ENCODE measurements at places on chromosomes 3 and 15. TPM values are rescaled to one million over a fixed set of nuclear protein-coding genes. Genes with fewer than 3 reads are reported as not detected.
A peak's percentile ranks its signal among the peaks of the same experiment; 100 is the strongest.

DNA sequence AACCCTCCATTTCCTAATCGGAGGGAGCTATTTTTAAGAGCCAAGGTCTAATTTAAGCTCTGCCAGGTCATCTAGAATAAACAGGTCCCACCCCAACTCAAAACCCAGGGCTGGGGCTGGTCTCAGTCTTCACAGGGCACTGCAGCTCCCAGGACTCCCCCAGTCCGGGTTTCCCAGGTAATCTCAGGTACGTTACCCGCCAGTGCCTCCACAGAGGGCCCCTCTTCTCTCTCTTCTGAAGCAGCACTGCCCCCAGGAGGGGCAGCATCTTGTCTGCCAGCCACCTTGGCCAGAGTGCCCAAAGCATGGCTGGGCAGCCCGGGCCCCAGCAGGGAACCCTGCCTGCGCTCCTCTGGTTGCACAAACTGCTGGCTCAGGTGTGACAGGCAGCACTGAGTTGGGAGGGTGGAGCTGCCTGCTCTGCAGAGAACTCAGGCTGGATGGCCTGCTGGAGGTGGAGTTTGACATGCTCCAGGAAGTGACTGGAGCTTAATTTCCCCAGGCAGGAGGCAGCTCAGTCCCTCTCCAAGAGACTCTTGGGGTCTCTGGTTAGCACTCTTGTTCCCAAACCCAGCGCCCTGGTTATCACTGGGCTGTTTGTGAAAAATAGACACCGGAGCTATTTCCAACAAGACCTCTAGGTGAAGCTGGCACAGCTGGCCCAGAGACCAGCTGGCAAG is at the start of gene PLA2G4F:
TSS of gene PLA2G4F (minus strand) at position 394 of the 680 bp plus-strand sequence. CDS start at position 307, 87 bp downstream.
- H3K27ac ChIP-seq, result no peak within 1 kb of the TSS
- H3K27me3 ChIP-seq, result no peaks in the 10 kb centered on the region
- H3K36me3 ChIP-seq, result peaks cover 26% of the 10 kb centered on the region
- DNase-seq, result peak; percentile 16

UBA3 gene
- total RNA-seq, result 62.9 TPM

DPPA2 gene
- total RNA-seq, result not detected

DAZL gene
- total RNA-seq, result not detected

- peaks cover 6% of the 10 kb centered on the region for H3K36me3 ChIP-seq
- H3K27ac ChIP-seq, result no peak overlapping the region
- H3K27me3 ChIP-seq, result no peaks in the 10 kb centered on the region
- no peak overlapping the region for H3K4me3 ChIP-seq
- no peaks in the 10 kb centered on the region for H3K4me1 ChIP-seq
- no peak for DNase-seq
Measured at GRCh38 chr3:11381563-11381962, 109.4 kb downstream of the ATG7 start.

CHRNA7 gene
- total RNA-seq, result not detected

DNA sequence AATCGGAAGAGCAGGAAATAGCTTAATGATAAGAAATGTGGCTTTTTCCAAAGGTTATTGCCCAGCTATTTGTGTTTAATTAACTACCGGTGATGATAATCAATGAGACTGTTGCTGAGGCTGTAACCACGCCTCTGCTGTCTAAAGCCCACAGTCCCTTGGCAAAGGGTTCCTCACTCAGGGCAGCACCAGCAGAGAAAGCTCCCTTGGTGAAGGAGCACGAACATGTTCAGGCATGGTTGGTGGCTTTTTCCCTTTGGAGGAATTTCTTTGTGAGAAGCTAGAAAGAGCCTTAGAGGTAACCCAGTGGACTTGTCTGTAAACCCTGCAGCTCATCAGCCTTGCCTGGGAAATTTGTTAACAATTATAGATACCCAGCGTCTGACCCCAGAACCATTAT is 7.5 kb upstream of the ST6GAL1 start:
- H3K27me3 ChIP-seq, result no peaks in the 10 kb centered on the region
- H3K4me3 ChIP-seq, result no peak overlapping the region
- no peak overlapping the region for H3K27ac ChIP-seq
- H3K4me1 ChIP-seq, result no peaks in the 10 kb centered on the region

DNAH1 gene
- 59.8 TPM for total RNA-seq

GRCh38 chr3:52023860-52024764 is 28.4 kb upstream of the RPL29 start:
- H3K36me3 ChIP-seq, result no peaks in the 10 kb centered on the region
- no peak overlapping the region for H3K27ac ChIP-seq
- H3K27me3 ChIP-seq, result no peaks in the 10 kb centered on the region

DNA sequence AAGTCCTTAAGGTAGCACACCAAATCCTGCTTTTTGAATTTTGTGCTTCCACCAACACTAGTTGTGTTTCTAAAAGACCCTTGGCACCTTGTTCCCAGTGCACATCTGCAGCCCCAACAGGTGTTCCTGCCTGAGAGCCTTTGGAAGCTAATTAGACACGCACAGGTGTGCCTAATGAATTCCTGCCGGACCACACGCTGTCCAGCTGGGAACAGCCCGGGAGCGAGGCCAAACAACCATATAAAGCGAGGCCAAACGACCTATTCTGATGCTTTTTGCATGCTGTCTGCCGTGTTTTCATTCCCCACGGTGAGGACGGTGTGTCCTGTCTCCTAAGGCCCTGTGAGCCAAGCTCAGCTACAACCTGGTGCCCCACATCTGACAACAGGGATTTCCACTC is 99.5 kb downstream of the ATG7 start:
- H3K36me3 ChIP-seq, result peaks cover 29% of the 10 kb centered on the region
- no peak overlapping the region for H3K4me3 ChIP-seq
- no peak for DNase-seq

PAK6 gene
- not detected for total RNA-seq

GRCh38 chr3:160968761-160969160 is 136.4 kb downstream of the B3GALNT1 start:
- no peaks in the 10 kb centered on the region for H3K36me3 ChIP-seq
- H3K27ac ChIP-seq, result no peak overlapping the region
- no peaks in the 10 kb centered on the region for H3K27me3 ChIP-seq
- no peak overlapping the region for H3K4me3 ChIP-seq

- DNase-seq, result no peak
- H3K27ac ChIP-seq, result no peak overlapping the region
- no peaks in the 10 kb centered on the region for H3K4me1 ChIP-seq
- no peaks in the 10 kb centered on the region for H3K36me3 ChIP-seq
- H3K4me3 ChIP-seq, result no peak overlapping the region
- H3K27me3 ChIP-seq, result no peaks in the 10 kb centered on the region
Measured at GRCh38 chr15:77356305-77356704, 63.6 kb downstream of the PEAK1 start.

DNA sequence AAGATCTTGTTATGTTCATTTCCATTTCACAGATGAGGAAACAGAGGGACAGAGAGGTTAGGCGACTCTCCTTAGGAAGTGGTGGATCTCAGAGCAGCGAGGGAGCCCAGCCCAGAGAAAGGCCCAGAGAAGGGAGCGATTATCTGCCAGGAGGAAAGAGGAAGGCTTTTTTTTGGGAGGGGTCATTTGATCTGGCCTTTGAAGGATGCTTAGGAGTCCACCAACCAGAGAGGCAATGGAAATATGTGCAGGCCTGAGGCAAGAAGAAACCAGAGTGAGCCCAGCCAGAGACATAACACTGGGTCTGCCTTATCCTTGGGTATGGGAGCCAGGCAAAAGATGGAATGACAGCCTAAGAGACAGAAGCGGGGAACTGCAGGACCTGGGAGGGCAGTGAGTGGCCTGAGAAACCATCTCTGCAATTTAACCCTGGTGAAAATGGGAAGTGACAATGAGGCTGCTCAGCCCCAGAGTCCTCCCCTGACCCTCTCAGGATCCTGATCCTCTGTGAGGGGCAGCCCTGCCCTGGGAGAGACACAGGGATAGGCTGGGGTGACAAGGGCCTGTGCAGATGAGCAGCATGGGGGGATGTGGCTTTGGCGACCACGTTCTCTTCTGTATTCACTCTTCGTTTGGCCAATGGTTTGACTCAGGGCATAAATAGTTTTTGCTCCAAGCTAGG is 163.2 kb downstream of the WNT7A start:
- H3K27ac ChIP-seq, result no peak overlapping the region
- DNase-seq, result no peak
- H3K4me3 ChIP-seq, result no peak overlapping the region
- H3K27me3 ChIP-seq, result no peaks in the 10 kb centered on the region
- H3K4me1 ChIP-seq, result no peaks in the 10 kb centered on the region
- H3K36me3 ChIP-seq, result no peaks in the 10 kb centered on the region

GRCh38 chr15:84983294-84983693 is 1.6 kb downstream of the PDE8A start:
- H3K27me3 ChIP-seq, result no peaks in the 10 kb centered on the region
- peak overlapping the region; percentile 87 for H3K4me3 ChIP-seq
- peaks cover 46% of the 10 kb centered on the region for H3K4me1 ChIP-seq
- H3K27ac ChIP-seq, result peak overlapping the region; percentile 96
- DNase-seq, result no peak

- no peaks in the 10 kb centered on the region for H3K36me3 ChIP-seq
- no peaks in the 10 kb centered on the region for H3K4me1 ChIP-seq
- peaks cover 12% of the 10 kb centered on the region for H3K27me3 ChIP-seq
Measured at GRCh38 chr15:57866149-57866736, 159.7 kb downstream of the POLR2M start.

- H3K4me3 ChIP-seq, result no peak overlapping the region
- DNase-seq, result no peak
- no peaks in the 10 kb centered on the region for H3K27me3 ChIP-seq
- H3K36me3 ChIP-seq, result no peaks in the 10 kb centered on the region
Measured at GRCh38 chr3:146739203-146739671, 134.1 kb upstream of the PLSCR5 start.

- no peaks in the 10 kb centered on the region for H3K27me3 ChIP-seq
- H3K4me1 ChIP-seq, result no peaks in the 10 kb centered on the region
- DNase-seq, result no peak
- H3K4me3 ChIP-seq, result no peak overlapping the region
- H3K36me3 ChIP-seq, result no peaks in the 10 kb centered on the region
- no peak overlapping the region for H3K27ac ChIP-seq
Measured at GRCh38 chr3:100988080-100988479, 5.1 kb downstream of the ABI3BP start.

PTH1R gene
- total RNA-seq, result not detected

- H3K36me3 ChIP-seq, result no peaks in the 10 kb centered on the region
- H3K4me1 ChIP-seq, result peaks cover 10% of the 10 kb centered on the region
- H3K4me3 ChIP-seq, result no peak overlapping the region
- no peak for DNase-seq
- H3K27ac ChIP-seq, result no peak overlapping the region
Measured at GRCh38 chr15:41869770-41870688, 23.8 kb downstream of the SPTBN5 start.

DNA sequence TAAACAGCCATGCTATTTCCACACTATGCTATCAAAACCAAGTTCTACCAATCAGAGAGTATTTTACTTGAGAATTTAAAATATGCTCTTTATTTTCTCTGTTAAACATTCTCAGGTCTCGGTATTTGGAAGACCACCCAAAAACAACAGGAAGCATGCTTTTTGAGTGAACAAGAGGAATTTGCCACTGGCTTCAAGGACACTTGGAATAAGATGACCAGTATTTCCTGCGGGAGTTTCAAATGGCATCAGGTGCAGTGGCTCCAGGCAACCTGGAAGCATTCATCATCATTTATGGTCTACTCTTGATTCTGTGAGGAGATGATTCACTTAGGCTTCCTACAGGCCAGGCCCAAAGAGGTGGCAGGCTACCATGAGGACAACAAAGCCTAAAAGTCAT is 305.7 kb upstream of the ATP11B start:
- no peaks in the 10 kb centered on the region for H3K36me3 ChIP-seq
- no peak for DNase-seq
- no peaks in the 10 kb centered on the region for H3K4me1 ChIP-seq
- no peaks in the 10 kb centered on the region for H3K27me3 ChIP-seq

SLC12A1 gene
- total RNA-seq, result not detected

GRCh38 chr3:43624619-43625305 is 3.0 kb upstream of the ANO10 start:
- no peak overlapping the region for H3K4me3 ChIP-seq
- H3K27me3 ChIP-seq, result no peaks in the 10 kb centered on the region
- peaks cover 13% of the 10 kb centered on the region for H3K4me1 ChIP-seq
- H3K36me3 ChIP-seq, result no peaks in the 10 kb centered on the region

SNX22 gene
- total RNA-seq, result 0.20 TPM

GRCh38 chr15:63523306-63523990 is 19.1 kb downstream of the USP3 start:
- DNase-seq, result no peak
- no peaks in the 10 kb centered on the region for H3K27me3 ChIP-seq
- H3K36me3 ChIP-seq, result no peaks in the 10 kb centered on the region
- H3K27ac ChIP-seq, result no peak overlapping the region

DNA sequence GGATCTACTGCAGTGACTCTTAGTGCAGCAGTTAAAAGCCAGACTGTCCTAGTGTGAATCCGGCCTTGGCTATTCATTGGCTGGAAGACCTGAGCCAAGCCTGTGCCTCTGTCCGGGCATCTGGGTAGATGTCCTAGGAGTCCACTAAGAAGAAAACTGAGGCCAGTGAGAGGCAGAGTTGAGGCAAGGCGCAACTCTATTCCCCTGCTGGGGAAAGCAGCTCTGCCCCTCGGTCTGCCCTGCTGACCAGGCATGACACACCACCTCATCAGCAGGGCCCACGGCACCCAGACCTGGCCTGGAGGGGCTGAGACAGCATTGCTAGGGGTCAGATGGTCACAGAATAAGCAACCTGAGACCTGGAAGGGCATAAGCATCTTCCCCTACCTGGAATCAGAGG is 46.7 kb upstream of the ABHD2 start:
- H3K4me1 ChIP-seq, result no peaks in the 10 kb centered on the region
- no peaks in the 10 kb centered on the region for H3K27me3 ChIP-seq

DNA sequence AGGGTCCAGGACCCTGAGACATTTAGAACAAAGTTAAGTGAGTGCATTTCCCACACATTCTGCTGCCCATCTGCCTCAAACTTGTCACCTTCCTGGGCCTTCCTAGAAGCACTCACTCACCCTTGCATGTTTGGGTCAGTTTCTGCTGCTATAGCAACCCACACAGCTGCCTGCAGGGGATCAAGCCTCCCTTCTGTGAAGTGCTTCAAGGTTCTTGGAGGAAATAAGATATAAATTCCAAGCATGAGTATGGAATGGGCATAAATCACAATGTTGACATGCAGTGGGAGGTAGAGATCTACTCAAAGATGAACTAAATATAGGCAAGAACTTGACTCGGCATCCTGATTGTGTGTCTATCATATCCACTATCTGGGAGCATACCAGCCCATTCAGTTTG is 140.4 kb downstream of the SLC9A9 start:
- H3K4me3 ChIP-seq, result no peak overlapping the region
- no peaks in the 10 kb centered on the region for H3K27me3 ChIP-seq
- no peaks in the 10 kb centered on the region for H3K36me3 ChIP-seq
- no peak for DNase-seq
- H3K4me1 ChIP-seq, result no peaks in the 10 kb centered on the region
- H3K27ac ChIP-seq, result no peak overlapping the region

- no peaks in the 10 kb centered on the region for H3K27me3 ChIP-seq
- H3K4me3 ChIP-seq, result no peak overlapping the region
- no peaks in the 10 kb centered on the region for H3K36me3 ChIP-seq
- H3K27ac ChIP-seq, result no peak overlapping the region
- DNase-seq, result no peak
Measured at GRCh38 chr15:29309139-29309538, 39.5 kb upstream of the NSMCE3 start.

All from CD4-positive, CD25-positive, alpha-beta regulatory T cell (primary cell).